ENCODE measurements at places on chromosomes 5 and 9.

DNA sequence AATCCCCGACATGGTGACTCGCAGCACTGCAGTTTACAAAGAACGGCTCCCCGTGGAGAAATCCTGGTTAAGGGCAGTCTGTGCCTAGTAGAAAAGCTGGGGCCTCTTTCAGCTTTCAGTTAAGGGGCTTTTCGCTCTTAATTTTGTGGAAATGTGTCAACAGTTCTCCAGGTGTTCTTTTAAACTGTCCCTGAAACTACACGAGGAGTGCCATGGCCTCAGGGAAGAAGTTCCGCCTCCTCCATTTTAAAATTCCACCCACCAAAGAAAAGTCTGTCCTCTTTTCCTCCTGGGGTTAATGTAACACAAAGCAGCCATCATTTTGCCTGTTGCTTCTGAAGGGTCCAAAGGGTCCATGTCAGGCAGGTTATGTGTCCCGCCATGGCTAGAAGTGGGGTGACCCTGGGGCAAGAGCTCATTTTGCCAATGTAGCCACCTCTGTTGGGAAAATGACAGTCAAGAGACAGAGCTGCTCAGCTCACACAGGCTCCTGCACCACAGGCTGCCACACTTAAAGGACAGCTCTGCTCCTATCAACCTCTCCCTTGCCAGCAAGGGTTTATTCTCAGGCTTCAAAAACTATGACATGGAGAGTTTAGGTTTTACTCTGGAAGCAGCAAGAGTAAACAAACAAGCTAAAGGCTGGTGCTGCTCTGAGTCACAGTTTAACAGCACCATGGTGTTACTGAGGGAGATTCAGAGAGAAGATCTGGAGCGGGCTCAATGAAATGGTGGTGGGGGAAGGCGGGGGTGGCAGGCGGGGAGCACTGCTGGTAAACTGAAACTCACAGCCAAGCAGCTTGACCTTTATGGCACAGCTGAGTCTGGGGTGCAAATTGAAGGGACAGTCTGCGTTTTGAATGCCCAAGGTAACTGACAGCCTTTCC is 3.2 kb downstream of the WHRN start:
- DNase-seq: no peak

DNA sequence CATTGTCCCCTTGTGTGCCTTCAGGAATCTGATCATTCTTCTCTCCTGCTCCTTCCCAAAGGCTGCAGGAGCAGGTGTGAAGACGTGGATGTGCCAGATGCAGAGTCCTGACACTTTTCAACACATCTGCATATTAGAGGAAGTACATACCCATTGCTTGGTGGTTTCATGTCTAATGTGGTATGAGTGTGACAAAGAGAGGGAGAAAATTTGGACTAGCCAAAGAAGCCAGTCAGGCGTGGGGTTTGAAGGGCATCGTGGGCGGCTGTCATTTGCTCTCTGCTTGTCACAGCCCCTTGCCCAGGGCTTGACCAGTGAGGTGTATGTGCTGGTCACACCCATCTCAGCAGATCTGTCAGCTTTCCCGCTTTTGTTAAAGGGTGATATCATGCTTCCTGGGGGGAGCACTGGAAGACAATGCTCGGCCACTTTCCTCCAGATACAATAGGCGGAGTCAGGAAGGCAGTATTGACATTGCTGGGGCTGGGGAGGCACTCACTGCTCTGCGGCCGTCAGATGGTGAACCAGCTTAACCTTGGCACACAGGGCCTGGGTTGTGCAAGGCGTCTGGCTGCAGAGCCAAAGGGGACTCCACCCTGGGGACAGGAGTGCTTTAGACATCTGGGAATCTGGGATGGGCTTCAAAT is 8.6 kb downstream of the TEK start:
- DNase-seq: no peak

DNA sequence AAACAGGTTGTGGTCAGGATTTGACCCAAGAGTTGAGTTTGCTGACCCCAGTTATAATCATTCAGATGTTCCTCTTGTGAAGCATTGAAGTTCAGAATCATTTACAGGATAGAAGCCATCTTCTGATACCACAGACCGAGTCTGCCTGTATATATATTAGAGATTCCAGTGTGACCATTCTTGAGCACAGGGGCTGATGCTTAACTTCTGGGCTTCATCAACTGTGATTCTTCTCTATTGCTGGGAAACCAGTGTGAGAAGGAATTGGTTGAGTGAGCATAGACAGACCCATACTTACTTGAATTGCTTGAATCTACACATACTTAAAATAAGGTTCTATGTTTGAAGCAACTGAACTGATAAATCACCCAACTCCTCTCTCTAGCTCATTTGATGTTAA is 27.9 kb upstream of the PCAT7 start:
- DNase-seq: no peak

DNA sequence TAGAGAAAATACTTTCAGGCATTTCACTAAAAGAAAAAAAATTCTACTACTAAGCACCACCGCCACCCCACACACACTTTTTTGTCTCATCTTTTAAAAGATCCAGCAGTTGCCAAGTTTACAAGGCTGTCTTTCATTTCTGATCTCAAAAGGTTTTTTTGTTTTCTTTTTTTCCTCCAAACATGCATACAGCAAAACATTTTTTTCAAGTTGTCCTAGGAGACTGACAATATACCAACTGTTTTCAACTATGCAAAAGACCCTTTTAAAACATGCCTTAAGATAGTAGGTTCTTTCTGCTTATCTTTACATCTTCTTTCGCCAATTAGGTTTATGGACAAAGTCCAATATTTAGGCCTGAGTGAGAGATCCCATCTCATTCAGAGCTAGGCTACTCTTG is 65.2 kb downstream of the HMHB1 start:
- no peak for DNase-seq

Data from activated CD8-positive, alpha-beta memory T cell treated with anti-CD3 and anti-CD28 coated beads, Interleukin-2, amount 10 ng/mL, durations not matched to agents 7 days and 5 days (primary cell).